ENCODE measurements at places on chromosomes 7 and 10.

DNA sequence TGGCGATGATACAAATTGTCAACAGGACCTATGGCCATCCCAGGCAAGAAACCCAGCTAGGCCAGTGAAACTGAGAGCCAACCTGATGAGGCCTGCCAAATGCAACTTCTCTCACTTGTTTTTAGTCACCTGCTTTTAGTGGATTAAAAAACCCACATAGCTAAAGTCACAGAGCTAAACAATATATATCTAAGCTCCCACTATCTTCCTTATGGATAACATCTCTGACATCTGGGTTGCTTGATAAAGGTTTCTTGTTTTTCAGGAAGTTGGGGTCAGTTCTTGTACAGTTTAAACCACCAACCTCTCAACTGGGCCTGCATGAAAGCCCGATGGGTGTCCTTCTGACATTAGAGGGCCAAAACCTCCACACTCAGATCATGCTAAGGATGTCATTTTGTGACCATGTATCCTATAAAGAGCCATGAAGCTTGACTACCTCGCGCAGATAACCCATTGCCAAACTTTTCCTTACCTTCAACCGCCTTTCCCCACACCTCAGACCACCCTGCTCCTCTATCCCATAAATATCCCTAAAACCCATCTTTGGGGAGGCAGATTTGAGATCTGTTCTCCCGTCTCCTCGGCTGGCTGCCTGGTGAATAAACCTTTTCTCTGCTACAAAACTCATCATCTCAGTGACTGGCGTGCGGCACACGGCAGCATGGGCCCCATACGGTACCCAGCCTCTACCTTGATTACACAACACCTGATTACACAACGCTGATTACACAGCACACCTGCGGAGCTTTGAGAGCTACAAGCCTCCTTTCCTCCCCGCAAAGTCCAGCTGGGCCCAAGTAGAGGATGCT, 797 bp upstream of the STMP1 start:
- DNase-seq, result no peak

GRCh38 chr10:117163061-117163953, 25.2 kb upstream of the VAX1 start:
- no peak for DNase-seq

DNA sequence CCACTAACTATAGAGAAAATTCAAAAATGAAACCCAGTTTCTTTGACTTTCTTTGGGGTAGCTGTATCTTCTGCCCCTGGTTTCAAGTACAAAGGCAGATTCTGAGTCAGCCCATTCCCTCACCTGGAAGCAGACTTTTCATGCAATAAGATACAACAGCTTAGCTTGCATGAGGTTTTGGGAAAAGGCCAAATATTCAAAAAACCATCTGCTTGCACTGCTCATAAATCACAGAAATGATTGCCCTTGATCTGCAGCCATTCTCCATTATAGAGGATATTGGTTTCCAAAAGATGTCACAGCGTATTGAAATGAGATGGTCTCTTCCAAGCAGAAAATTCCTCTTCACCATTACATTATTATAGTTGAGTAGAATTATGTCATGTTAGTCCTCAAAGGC, 354.0 kb downstream of the PHF14 start:
- DNase-seq, result no peak

GRCh38 chr7:77933394-77933793, 134.8 kb downstream of the PHTF2 start:
- peak; percentile 66 for DNase-seq

DNA sequence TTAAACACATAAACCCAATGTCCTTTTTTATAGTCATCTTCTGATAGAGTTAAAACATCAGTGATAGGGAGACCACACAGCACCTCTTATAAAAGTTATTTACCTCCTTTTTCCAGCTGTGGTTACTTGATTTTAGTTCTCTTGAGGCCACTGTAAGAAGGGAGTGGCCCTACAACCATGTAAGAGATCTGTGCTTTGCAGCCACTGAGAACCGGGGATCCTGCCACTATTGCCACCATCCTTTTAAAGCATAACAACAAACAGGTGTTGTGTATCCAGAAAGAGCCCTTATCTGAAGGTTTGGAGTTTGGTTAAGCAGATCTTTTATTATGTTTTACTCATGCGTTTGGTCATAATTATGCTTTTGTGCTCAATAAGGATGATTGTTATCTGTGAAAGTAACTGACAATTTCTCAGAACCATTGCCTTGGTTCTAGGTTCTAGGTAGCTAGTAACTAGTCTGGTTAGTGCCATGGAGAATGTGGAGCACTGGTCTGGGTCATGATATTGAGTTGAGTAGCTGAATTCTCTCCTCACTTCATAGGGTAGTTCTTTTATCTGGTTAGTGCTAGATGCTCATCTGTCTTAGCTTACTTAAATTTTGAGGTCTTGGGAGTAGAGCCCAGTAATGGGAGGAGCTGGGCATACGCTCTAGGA, 56.5 kb downstream of the ST7 start:
- no peak for DNase-seq

- DNase-seq, result no peak
Measured at GRCh38 chr7:82469207-82469606, 25.6 kb upstream of the CACNA2D1 start.

DNA sequence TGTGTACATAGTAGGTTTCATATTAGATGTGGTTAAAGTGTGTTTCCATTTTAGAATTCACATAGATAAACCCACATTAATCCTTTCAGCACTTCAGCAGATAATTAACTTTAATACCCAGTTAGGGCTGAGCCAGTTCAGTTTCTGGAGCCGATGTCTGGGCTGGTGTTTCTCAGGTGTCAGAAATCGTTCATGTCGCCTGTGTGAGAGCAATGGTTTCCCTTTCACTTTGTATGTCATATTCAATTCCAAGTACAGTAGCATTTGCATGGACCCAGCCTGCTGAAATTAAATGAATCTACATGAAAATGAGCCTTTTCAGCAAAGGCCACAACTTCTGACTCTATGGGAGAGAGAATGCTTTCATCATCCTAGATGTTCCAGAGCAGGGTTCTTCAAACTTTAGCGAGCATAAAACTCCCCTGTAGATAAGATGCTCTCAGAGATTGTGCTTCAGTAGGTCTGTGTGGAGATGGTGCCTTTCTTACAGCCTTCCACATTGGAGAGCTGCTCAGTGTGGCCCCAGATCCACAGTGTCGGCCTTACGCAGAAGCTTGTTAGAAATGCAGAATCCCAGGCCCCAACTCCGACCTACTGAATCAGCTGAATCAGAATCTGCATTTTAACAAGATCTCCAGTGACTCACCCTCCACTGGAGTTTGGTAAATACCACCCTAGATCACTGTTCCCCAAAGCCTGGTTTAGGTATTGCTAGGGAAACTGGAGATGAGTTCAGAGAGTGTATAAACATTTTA, 19.6 kb downstream of the WIPF3 start:
- DNase-seq, result no peak

- peak; percentile 70 for DNase-seq
Measured at GRCh38 chr10:119652361-119652730, 1.2 kb downstream of the BAG3 start.

- DNase-seq, result no peak
Measured at GRCh38 chr10:58278274-58278961, 9.5 kb downstream of the CISD1 start.

GRCh38 chr10:52756295-52756694, 16.3 kb downstream of the MBL2 start:
- DNase-seq, result no peak

GRCh38 chr7:45088146-45088701, 545 bp downstream of the NACAD start:
- no peak for DNase-seq

DNA sequence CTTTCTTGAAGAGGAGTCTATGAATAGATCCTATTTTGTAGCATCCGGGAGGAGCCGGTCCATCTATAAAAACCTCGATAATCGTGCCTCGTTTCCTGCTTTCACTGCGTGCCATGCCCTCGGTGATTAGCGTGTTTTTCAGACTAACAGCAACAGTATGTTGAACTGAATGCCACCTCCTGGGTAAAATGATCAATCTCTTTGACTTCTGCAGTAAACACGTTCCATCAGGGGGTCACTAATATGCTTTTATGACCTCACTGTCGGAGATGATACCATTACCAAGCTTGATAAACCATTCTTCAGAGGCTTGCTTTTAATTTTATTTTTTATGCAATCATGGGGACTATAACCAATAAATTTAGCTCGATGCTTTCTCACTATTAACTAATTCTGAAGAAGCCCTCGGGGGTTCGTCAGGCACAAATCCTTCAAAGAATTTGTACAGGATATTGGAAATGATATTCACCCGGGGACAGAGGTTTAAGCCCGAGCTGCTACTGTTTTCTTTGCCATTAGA, 228.3 kb downstream of the ADARB2 start:
- DNase-seq, result no peak

GRCh38 chr10:78196964-78197363, 163.3 kb downstream of the RPS24 start:
- DNase-seq, result peak; percentile 69

DNA sequence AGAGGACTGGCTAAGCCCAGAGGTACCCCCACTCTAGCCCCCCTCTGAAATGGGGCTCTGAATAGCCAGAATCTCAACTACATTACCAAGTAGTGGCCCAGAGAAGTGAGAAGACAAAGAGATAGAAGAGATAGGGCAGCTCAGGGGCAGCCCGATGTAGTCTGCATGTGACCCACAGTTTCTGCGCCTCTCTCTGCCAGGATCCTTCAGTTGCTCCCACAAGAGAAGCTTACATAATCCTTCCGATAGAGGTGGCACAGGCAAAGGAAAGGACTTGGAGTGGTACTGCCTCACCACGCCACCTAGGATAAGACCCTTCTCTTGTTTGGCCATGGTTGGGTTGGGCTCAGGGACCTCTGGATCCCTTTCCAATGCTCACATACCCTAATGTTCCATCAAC, 5.4 kb upstream of the PDE1C start:
- DNase-seq, result no peak

DNA sequence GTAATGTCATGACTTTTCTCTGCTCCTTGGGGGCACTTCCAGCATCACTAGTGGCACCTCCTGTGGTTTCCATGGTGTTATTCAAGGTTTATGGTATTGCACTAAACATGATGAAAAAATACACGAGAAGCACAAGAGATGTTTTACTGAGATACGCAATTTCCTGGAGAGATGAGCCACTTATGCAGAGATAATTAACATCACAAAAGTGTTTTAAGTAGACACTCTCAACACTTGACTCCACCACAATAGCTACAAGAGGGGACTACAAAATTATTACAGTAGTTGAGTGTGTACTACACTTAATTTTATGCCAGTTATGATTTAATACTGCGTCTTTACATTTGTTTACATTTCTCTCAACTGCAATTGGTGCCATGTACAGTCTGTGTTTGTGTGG, 906.7 kb downstream of the DNAJB9 start:
- no peak for DNase-seq

GRCh38 chr10:133364645-133365431, 7.0 kb upstream of the FUOM start:
- DNase-seq, result no peak

GRCh38 chr10:122258136-122259074, 12.7 kb upstream of the BTBD16 start:
- peak; percentile 43 for DNase-seq

DNA sequence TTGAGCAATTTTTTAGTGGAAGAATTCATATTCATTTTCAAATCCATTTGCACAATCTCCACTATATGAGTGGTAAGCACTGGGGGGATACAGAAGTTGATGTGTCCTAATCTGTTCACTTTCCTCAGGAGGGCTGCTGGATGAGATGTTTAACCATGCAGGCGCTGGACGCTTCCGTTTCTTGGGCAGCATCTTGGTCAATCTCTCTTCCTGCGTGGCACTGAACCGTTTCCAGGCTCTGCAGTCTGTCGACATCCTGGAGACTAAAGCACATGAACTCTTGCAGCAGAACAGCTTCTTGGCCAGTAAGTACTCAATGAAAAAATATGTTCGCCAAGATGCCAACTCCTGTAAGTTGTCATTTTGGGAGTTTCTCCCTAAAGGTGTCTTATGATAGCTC, 179.3 kb downstream of the ABCA13 start:
- no peak for DNase-seq

DNA sequence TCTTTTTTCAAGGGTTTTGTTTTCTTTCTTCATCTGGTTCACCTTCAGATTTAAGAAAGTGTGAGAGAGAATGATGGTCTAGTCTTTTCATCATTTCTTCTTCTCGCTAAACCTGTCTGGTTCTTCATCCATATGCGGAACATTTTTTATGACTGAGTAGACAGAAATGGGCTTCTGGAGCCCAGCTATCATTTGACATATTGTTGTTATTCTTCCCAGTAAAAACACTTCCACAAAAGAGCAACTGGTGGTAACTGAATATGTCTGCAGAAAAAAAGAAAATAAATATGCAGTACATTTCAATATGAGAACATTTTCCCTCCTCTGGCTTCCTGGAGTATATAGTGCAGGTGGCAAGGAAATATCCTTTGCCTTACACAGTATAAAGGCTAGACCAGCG, 209.5 kb downstream of the JCAD start:
- DNase-seq, result no peak

- DNase-seq, result no peak
Measured at GRCh38 chr10:110762849-110763211, 108.9 kb upstream of the PDCD4 start.

DNA sequence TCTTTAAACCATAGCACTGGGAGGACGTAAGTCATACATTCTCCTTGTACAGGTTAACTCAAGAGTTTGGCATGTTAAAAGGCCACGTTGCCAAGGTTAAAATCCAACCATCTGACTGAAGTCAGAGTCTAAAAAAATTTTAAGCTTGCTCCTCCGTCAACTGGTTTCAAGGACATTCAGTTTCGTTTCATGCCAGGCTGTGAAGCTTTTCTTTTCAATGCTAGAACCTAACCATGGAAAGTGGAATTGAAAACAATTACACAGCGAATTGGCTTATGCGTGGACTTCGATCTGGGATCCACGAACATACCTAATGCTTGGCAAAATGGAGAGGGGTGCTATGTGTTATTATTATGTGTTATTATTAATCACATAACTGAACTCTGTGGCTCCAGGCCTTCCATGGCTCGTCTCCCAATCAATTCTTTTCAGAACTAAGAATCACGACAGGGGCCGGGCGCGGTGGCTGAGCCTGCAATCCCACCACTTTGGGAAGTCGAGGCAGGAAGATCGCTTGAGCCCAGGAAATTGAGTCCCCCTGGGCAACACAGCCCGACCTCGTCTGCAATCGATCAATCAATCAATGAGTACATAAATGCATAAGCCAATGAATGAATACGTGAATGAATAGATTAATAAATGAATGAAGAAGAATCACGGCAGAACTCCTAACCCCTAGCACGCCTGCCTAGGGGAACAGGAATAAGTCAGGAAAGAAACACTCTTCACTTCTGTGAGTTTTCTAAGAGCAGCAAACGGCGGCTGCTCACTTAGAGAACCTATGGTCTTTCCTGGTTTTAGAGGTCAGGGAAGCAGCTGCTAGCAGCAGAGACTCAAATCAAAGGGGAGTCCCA, 733 bp upstream of the ARL5B start:
- DNase-seq, result peak; percentile 51

DNA sequence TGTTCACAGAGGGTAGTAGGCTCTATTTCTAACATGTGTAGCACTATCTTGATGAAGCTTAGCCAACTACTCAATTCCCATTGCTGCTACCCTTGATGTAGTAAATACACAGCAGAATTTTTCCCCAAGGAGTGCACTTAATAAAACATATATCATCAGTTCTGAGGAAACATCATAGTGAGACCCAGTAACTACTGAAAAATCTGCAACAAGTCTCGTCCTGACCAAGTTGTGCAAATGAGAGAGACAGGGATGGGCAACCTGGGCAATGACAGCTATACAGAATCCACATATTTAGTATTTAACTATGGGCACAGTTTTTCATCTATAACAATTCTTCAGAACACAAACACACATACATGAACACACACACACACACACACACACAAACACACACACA, 1073.8 kb upstream of the SORCS1 start:
- no peak for DNase-seq

Data from EL (cell line).